ENCODE measurements at places on chromosomes 1 and 21. TPM values are rescaled to one million over a fixed set of nuclear protein-coding genes. Genes with fewer than 3 reads are reported as not detected.

RGL1 gene
- 0.09 TPM for polyA plus RNA-seq

FLG2 gene
- not detected for polyA plus RNA-seq

CYP4Z1 gene
- not detected for polyA plus RNA-seq

LRIF1 gene
- polyA plus RNA-seq: 20.6 TPM

IL10 gene
- polyA plus RNA-seq: not detected

CFAP141 gene
- polyA plus RNA-seq: not detected

FAM163A gene
- polyA plus RNA-seq: not detected

BNIPL gene
- polyA plus RNA-seq: not detected

S100B gene
- 138 TPM for polyA plus RNA-seq

ACTL8 gene
- polyA plus RNA-seq: not detected

DNAJC28 gene
- polyA plus RNA-seq: not detected

EVA1B gene
- 8.8 TPM for polyA plus RNA-seq

C1QTNF12 gene
- not detected for polyA plus RNA-seq

SEC22B gene
- polyA plus RNA-seq: 24.3 TPM

CRTC2 gene
- polyA plus RNA-seq: 13.0 TPM

AMIGO1 gene
- polyA plus RNA-seq: 5.0 TPM

MYBPH gene
- polyA plus RNA-seq: not detected

LYPD8 gene
- not detected for polyA plus RNA-seq
